ENCODE measurements at places on chromosomes 7 and 10.

DNA sequence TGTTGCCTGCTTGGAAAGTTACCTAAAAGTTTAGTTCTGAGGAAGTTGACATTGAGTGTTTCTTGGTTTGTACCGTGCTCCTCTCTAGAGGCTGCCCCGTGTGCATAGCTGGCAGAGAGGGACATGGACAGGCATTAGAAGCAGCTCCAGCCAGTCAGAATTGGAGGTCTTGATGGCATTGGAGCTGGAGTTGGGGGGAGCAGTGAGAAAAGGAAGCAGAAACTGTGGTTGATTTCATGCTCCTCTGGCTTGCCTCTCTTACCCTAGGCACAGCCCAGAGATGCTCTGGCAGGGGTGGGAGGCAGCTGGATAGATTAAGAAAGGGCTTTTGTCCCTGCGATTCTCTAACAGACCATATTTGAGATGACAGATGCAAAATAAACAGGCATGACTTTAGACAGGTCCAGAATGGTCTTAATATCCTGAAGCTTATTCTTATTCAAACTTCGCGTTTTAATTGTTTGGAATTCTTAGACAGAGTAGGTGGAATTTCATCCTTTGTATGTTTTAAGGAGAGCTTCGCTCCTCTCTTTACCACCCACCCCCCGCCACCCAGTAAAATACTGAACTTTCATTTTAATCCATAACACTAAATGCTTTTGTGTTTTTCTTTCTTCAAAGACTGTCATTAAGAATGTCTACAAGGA, 73.5 kb upstream of the GLCCI1 start:
- DNase-seq, result no peak

DNA sequence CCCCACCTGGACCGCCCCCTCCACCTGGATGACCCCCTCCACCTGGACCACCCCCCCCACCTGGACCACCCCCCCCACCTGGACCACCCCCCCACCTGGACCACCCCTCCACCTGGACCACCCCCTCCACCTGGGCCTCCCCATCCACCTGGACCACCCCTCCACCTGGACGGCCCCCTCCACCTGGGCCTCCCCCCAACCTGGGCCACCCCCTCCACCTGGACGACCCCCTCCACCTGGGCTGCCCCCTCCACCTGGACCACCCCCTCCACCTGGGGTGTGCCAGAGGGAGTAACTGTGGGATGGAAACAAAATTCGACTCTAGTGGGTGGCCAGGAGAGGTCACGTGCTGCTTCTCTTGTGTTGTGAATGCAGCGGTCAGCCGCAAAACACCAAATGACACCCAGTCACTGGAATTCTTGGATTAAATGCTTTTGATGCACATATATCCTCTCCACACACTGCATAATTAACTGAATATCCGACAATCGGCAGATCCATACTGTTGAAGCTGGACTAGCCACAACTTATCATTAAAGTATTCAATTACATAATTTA, 316.7 kb downstream of the PTPRN2 start:
- no peak for DNase-seq

DNA sequence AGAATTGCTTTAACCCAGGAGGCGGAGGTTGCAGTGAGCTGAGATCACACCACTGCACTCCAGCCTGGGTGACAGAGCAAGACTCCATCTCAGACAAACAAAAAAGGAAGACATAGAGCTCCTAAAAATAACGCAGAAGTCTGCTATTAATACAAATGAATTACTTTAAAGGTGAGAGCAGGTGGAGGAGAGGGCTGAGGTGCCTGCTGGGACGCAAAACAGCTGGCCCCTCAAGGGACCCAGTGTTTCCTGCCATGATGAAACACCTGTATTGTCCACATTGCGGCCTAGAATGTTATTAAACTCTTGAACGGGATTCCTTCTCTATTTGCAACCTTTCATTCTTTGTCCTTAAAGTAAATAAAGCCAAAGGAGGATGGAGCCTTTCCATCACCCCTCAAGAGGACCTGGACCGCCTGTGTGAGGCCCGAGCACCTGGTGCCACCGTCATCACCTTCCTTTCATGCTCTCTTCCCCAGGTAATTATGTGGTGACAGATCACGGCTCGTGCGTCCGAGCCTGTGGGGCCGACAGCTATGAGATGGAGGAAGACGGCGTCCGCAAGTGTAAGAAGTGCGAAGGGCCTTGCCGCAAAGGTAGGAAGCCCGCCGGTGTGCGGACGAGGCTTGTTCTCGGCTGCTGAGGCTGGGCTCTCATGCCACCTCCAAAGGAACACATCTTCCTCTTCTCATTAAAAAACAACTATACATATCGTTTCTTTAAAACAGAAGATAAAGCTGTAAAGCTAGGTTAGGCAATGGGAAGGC, 136.7 kb downstream of the EGFR start:
- DNase-seq, result no peak

DNA sequence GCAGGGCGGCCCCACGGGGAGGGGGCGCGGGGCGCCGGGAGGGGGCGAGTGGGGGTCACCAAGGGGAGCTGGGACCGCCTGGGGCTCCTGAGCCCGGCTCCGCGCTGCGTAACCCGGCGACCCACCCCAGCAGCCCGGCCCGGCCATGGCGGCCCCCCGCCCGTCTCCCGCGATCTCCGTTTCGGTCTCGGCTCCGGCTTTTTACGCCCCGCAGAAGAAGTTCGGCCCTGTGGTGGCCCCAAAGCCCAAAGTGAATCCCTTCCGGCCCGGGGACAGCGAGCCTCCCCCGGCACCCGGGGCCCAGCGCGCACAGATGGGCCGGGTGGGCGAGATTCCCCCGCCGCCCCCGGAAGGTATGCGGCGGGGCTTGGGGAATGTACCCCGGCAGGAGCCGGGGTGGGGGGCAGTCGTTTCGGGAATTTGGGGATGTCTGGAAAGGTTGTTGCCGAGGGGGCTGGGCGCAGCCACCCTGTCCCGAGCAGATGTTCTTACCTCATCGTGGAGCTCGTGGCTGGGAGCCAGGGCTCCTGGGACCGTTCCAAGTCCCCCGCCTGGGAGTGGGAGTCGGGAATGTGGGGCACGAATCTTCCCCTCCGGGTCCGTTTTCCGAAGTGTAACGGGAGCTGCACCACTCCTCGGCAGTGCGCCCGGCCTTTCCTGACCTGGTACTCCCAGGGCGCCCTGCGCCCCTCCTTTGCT, 431 bp downstream of the ZYX start:
- peak; percentile 79 for DNase-seq

DNA sequence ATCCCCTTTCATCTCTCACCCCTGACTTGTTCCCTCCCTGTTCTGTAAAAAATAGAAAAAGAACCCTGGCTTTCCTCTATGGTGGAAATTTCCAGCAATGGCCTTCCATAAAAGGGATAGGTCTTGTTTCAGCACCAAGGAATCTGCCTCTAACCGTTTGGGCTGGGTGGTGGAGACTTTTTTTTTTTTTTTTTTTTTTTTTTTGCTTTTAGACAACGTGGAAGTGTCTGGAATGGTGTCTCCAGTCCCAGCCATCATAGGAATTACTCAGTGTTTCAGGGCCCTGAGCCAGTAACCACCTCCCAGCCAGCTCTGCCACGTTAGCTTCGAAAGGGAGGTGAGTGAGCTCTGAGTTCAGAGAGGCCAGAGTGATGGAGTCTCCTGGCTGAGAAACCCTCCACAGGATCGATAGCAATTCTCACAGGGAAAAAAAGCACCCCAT, 97.3 kb upstream of the COL1A2 start:
- DNase-seq, result peak; percentile 56

DNA sequence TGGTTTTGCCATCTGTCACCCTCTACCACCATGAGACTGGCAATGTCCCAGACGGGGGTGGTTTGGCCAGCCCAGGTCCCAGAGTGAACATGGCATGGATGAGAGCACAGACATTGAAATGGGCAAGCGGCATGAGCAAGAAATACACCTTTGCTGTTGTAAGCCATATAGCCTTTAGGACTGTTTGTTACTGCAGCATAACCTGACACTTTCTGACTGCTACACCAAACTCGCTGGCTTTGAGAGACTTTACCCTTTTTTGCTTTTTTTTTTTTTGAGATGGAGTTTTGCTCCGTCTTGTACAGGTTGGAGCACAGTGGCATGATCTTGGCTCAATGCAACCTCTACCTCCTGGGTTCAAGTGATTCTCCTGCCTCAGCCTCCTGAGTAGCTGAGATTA, 5.2 kb upstream of the MUC3A start:
- DNase-seq, result no peak

- DNase-seq, result no peak
These were observed 1.0 kb downstream of the CHST15 start for GRCh38 chr10:124092250-124092859.

DNA sequence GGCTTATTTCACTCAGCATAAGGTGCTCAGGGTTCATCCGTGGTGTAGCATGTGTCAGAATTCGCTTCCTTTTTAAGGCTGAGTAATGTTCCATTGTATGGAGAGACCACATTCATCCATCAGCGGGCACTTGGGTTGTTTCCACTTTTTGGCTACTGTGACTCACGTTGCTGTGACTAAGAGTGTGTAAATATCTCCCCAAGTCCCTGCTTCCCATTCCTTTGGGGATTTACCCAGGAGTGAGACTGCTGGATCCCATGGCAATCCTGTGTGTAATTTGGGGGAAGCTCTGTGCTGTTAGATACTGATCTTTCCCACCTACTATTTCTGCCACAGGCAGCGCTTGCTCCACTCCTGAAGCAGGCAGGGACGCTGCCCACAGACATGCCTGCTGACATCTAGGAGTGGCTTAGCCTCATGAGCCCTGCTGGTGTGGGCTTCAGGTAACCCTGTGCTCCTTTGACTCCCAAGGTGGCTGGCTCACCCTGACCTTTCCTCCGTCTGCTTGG, 346.0 kb downstream of the FRMD4A start:
- peak; percentile 81 for DNase-seq

- no peak for DNase-seq
These were observed 220.0 kb upstream of the LRRN3 start for GRCh38 chr7:110870926-110871325.

GRCh38 chr7:86149024-86149665, 494.6 kb upstream of the GRM3 start:
- DNase-seq, result no peak

DNA sequence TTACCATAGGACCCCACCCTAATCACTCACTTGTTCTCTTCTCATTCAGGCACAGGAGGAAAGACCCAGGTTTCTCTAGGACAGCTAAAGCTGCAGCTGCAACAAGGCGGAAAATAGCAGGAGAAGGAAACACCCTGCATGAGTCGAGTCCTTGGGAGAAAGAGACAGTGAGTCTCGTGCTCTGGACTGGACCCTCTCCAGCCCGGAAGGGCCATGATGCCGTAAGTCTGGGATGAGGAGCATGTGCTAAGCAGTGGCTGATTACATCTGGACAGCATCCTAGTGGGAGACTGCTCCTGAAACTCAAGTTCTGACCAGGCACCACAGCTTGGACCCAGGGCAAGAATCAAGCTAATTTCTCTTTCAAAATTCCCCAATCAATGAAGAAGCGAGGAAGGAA, 39.4 kb downstream of the FBXW4 start:
- no peak for DNase-seq

DNA sequence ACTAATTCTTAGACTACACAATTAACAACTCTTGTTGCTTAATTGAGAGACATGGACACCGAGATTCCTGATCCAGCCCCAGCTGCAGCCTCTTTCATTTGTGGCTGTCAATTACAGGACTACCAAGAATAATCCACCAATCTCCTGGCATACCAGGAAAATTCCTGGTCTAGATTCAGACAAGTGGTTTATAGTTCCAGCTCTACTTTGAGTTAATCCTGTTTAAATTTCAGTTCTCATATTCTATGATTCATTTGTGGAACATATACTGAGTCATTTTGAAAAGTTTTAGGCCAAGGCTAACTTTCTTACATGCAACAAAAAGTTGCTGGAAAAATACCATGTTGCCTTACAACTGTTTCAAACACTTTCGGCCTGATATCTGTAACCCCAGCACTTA, 253.5 kb downstream of the MAGI2 start:
- peak; percentile 3 for DNase-seq

DNA sequence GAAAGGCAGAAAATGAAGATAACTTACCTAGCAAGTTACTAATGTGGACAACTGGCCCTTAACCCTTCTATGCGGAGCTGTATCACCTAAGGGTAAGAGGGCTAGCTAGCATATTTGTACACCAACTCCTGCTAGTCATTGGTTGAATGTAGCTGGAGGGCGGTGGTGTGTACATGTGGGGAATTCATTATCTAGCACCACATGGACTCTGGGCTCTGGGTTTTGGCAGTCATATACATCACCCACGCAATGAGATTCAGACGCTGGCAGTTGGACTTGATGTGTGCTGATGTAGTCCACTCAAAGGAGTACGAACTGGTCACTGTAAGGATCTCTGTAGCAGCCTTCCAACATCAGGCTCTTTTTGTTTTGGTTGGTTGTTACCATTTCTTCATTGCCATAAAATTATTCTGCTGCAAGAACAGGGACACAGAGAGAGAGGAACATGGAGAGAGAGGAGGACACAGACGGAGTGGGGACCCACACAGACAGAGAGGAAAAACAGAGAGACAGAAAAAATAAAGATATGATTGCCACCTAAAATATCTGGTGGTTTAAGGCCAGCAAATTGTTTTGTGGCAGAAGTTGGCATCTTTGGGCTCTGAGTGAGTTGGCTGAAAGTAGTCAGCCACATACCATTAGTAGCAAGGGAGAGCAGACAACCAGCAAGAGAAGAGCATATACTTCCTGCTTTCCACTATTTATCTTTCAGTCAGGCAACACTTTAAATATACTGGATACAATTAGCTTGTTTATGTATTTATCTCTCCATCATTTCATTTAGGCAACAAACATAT, 76.7 kb upstream of the MTPN start:
- DNase-seq, result no peak

DNA sequence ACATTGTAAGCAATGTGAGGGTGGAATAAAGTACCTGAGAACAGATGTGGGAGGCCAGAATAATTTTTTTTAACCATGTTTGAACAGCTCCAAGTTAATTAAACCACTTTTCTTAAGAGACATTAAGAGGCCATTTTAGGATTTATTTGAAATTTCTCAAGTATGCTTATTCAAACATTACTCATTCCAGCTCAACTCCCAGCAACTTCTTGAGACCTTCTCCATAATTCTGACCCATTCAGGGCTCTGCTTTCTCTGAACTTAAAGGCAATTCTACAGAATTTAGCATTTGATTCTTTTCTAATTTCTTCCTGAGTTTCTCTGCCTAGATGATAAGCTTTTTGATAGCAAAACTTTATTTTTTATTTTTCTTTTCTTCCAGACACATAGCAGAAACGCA, 314.5 kb downstream of the CAMK1D start:
- DNase-seq, result no peak

- DNase-seq, result no peak
These were observed 658 bp downstream of the DMBT1 start for GRCh38 chr10:122561212-122561611.

GRCh38 chr10:23975431-23975830, 233.5 kb upstream of the KIAA1217 start:
- DNase-seq, result no peak

- no peak for DNase-seq
These were observed 26.5 kb downstream of the VWA2 start for GRCh38 chr10:114265392-114266053.

GRCh38 chr7:150412016-150412415, 32.9 kb downstream of the ZNF775 start:
- DNase-seq, result no peak

DNA sequence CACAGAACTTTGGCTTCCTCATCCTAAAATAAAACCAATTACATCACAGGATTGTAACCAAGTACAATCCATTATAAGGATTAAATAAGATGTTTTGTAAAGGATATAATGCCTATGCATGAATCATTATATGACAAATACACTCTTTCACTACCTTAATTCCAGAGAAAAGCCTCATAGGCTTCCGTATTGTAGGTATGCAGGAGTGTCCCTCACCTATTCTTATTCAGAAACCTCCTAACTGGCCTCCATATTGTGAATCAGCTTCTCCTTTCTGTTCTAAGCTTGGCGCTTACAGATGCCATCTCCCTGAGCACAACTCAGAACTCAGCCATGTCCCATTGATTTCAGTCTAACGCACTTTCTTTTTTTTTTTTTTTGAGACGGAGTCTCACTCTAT, 69.6 kb upstream of the CAPZA2 start:
- DNase-seq, result no peak
